Activated naive CD4-positive, alpha-beta T cell (primary cell): ENCODE measurements at places on chromosomes 7 and 10.

GRCh38 chr7:24894429-24895221, 85.4 kb downstream of the OSBPL3 start:
- DNase-seq = no peak

GRCh38 chr10:4686644-4686996, 139.4 kb upstream of the AKR1E2 start:
- DNase-seq = no peak

- no peak for DNase-seq
Observed at GRCh38 chr10:20767028-20767427, 130.1 kb downstream of the NEBL start.

DNA sequence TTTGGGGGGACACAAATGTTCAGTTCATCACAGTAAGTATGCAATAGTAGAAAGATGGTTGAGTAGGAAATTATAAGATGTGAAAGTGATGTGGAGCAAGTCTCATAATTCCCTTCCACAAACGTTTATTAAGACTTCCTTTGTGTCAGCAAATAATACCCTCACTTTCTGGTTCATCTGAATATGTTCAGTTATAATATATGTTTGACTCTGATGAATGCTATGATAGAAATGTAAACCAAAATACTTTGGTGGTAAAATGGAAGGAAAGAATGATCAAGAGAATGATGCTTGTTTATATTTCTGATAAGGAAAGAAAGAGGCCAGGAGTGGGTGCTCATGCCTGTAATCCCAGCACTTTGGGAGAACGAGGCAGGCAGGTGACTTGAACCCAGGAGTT, 111.7 kb upstream of the PLXDC2 start:
- no peak for DNase-seq

GRCh38 chr7:25495342-25496250, 267.3 kb upstream of the NPVF start:
- no peak for DNase-seq

DNA sequence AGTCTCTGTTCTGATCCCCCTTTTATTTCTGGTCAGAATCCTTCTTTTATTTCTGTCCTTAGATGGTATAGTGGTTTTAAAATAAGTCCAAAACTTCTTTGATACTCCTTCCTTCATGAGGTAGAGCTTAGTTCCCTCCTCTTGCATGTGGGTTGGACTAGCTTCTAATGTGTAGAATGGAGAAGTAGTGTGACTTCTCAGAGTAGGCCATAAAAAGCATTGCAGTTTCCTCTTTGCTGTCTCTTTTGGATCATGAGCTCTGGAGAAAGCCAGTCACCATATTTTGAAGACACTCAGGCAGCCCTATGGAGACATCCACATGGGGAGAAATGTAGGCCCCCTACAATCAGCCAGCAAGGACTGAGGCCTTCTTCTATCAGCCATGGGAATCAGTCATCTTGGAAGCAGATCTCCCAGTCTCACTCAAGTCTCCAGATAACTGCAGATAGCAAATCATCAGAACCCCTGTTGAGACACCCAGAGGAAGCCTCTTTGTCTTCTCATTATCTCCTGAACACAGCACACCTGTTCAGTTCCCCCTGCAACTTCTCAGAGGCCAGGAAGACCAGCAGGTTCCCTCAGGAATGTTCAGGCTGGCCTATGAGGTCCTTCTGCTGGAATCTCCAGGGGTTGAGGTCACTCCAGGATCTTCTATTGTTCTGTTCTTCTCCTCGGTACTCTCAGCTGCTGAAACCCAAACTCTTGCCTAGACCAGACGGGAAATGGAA, 511.9 kb upstream of the ZMIZ1 start:
- no peak for DNase-seq

DNA sequence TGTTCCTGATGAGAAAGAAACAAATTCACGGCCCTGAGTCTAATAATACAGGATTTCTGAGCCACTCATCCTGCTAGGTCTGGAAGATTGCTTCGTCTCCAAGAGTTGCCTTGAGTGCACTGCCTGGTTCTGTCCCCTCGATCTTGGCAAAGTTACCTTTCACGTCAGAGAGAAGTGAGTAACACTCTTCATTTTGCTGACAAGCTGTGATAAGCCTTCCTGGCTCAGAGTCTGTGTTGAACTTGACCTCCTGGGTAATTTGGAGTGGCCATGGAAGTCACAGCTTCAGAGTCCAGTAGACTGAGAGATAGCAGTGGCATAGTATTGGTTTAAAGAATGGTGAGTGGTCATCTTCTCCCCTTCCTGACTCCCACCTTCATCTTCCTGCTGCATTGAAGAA, 64.7 kb upstream of the LRGUK start:
- DNase-seq = no peak

DNA sequence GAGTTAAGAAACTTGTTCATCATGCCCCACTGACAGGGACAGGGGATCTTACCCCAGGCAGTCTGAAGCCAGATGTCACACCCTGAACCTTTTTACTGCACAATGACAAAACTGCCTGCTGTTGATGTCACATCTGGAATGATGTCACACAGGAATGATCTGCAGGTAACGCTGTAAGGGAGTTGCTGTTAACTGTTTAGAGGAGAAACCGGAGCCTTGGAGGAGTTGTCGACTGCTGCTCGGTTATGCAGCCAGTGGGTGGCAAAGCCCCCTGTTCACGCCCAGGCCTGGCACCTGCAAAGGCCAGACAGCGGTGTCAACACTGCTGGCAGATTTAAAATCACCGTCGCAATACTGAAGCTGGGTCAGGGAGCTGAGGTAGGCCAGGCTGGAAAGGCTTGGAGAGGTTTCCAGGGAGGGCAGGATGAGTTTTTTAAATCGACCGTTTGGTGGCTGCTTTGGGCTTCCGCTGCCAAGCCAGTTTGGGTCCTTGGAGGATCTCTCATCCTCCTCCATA, 10.0 kb upstream of the SLIT1 start:
- no peak for DNase-seq

- no peak for DNase-seq
Observed at GRCh38 chr10:81564143-81564542, 310.9 kb upstream of the NRG3 start.

DNA sequence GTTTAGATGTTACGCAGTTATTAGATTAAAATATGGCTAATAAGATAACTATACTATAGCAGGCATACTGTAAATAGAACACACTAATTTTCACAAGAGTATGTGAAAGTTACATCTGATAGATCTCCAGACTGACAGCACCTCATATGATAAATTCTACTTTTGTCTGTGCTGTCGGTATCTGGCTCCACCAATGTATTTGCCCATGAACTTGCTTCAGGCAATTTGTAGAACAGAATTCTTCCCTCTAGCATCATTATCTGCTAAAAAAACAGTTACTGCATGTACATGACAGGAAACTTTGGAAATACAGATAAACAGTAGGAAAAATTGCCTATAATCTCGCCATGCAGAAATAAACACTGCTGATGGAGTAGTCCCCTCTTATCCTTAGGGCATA, 137.7 kb downstream of the WNT2 start:
- DNase-seq = no peak

- peak; percentile 8 for DNase-seq
Observed at GRCh38 chr10:101602761-101603398, 14.8 kb downstream of the DPCD start.

GRCh38 chr10:17383801-17384555, 70.4 kb downstream of the ST8SIA6 start:
- no peak for DNase-seq

DNA sequence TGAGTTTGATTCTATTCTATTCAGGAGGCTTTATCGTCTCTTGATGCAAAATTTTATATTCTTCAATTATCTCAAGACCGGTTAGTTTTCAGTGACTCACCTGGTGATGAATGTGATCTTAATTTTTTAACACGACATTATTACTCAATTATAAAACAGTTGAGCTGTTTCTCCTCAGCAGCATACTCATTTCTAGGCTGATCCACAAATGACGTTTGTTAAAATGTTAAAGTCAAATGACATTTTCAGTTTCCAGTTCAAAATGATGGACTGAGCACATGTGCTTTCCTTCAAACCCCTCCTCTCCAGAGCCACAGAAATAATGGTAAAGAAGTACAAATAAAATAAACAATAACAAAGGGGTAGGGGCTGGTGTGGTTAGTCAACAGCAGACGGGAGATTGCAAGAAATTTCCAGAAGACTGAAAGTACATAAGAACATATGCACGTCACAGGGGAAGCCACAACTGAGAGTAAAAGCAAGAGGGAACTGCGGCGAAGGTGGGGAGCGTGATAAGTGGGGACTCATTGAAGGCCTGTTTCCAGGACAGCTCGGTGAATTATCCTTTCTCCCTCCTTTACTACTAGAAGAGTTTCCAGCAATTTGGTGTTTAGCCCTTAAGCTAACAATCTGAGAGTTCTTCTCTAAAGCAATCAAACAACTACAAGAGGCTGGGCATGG, 10.9 kb downstream of the MACROH2A2 start:
- no peak for DNase-seq

GRCh38 chr10:82278401-82279182, 403.6 kb downstream of the NRG3 start:
- no peak for DNase-seq

DNA sequence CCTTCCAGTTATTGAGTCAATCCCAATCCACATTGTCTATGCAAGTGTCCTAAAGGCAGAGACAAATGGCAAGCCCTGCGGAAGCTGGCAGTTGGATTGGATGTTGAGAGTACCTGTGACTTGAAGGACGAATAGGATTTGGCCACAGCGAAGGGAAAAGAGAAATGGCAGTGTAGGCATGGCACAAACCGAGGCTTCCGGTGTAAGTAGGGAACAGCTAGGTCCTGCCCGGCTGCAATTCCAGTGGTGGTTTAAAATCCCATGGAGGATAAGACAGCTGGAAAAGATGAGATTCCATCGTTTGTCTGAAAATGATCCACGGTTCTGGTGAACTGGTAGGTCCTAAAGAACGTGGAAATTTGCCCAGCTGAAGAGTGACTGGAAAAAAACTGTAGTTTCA, 296.2 kb downstream of the TCERG1L start:
- DNase-seq = no peak

DNA sequence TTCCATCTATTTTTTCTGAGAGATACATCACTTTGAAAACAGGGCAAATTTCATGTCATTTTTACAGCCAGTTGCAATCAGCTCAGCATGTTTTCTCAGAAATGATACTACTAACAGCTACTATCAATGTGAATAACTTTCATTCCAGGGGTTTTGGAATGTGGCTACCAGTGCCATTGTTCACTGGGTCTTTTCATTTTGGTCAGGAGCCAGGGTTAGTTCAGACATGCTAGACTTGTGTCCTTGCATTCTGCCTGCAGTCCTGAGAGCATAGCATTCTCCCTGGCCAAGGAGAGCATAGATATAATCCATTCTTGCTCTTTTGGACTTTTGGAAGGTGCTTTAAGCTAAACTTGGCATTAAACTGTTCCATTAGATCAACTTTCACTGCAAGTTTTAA, 160.9 kb upstream of the NEBL start:
- DNase-seq = no peak

- DNase-seq = no peak
Observed at GRCh38 chr10:53166325-53166724, 393.7 kb upstream of the MBL2 start.

GRCh38 chr10:35353395-35353794, 17.1 kb downstream of the CCNY start:
- DNase-seq = no peak

- no peak for DNase-seq
Observed at GRCh38 chr7:158976468-158976848, 120.1 kb downstream of the DYNC2I1 start.

DNA sequence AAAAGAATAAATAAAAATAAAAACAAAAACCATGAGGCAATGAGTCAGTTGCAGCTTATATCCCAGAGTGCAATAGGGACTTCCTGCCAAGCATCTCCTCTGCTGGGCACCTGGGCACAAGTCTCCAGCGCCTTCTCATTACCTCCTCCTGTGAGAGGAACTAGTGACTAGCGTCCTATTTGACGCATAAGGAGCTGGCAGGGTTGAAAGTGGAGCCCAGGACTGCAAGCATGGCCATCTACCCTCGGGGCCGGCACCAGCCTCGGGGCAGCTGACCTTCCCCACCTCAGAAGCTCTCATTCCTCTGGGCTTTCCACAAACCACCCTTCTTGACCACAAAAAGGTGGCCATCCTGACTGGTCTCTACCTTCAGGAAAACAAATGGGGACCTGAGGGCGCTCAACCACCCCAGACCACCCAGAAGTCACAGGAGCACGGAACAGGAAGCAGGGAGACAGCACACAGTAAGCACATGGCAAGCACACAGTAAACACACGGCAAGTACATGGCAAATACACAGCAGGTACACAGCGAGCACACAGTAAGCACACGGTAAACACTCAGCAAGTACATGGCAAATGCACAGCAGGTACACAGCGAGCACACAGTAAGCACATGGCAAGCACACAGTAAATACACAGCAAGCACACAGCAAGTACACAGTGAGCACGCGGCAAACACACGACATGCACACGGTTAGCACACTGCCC, 19.1 kb downstream of the CTBP2 start:
- DNase-seq = no peak

DNA sequence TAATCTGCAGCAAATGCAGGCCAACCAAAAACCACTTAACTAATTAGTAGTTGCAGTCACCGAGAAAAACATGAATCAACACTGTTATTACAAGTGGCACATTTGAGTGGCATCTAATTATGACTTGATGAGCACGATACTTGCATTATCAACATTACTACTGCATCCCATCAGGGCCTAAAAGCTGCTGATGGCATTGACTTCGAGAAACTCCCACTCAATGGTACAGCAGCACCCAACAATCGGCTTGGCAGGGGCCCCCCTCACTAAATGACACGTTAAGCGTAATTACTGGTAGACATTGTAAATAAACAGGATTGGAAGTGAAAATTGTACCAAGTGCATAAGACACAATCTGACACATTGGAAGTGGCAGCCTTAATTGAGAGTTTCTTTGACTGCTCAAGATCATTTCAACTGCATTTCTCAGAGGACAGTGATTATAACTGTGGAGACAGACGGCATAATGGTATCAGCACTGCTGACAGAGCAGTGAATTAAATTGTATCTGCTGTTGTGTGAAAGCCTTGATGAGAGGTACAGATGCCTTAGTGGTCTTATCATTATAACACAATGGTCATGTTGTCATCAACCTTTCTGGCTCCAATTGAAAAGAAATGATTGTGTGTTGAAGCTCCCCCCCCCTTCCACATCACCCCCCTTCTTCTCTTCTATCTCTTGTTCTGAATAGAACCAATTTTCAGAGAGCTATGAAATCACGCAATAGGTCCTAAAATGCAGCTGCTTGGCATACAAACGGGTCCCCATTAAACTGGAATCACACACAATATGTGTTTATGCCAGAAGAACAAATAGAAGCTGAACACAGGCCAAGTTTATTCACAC, 43.4 kb downstream of the SHTN1 start:
- no peak for DNase-seq

- no peak for DNase-seq
Observed at GRCh38 chr10:78264361-78264760, 230.7 kb downstream of the RPS24 start.
